Right forelimb (tissue), 1 donor: ENCODE measurements at places on chromosomes 7 and 10.

- DNase-seq: peak; percentile 58
These were observed 8.7 kb downstream of the ECD start for GRCh38 chr10:73159038-73159648.

- DNase-seq: no peak
These were observed 5.1 kb upstream of the PMPCB start for GRCh38 chr7:103292122-103292521.

DNA sequence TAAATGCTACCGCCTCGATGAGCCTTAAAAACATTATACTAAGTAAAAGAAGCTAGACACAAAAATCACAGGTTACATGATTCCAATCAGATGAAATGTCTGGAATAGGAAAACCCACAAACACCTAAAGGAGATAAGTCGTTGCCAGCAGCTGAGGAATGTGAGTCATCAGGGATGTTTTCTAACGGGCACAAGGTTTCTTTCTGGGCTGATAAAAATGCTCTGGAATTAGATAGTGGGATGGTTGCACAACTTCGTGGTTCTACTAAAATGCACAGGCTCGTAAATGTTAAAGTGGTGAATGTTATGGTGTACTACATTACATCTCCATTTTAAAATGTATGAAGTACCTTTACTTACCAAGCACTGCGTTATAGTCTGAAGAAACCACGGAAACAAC is 9.7 kb downstream of the ABLIM1 start:
- DNase-seq: no peak

DNA sequence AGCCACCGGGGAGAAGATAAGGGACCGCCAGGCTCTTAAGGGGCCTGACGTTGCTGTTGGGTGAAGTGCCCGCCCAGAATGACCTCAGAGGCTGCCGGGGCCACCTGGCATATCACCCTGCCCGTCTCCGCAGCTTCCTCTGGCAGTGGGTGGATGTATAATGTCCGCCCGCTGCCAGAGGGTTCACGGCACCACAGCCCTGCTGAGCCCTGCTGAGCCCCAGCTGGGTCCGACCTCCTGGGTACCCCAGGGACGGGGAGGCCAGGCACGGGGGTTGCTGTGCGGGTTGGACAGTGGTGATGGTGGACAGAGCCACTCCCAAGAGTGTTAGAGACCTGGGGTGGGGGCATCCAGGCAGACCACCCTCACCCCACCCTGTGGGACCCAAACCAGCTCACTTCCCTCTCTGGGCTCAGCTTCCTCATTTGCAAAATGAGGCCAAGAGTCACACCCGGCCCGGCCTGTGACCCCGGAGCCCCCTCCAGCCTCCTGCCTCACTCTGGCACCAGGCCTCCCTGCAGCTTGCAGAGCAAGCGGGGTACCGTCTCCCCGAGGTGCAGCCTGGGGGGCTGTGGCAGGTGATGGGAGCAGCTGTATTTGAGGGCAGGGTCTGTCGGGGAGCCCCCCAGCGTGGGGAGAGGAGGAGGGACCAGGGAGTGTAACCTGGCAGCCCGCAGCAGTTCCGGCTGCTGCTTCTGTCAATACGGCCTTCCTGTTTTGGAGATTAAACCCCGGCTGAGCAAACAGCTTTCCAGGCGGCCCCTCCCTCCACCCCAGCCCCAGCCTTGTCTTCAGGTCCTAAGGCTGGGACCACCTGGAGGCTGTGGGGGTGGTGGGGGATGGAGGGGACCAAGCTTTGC is 8.4 kb upstream of the LFNG start:
- no peak for DNase-seq

DNA sequence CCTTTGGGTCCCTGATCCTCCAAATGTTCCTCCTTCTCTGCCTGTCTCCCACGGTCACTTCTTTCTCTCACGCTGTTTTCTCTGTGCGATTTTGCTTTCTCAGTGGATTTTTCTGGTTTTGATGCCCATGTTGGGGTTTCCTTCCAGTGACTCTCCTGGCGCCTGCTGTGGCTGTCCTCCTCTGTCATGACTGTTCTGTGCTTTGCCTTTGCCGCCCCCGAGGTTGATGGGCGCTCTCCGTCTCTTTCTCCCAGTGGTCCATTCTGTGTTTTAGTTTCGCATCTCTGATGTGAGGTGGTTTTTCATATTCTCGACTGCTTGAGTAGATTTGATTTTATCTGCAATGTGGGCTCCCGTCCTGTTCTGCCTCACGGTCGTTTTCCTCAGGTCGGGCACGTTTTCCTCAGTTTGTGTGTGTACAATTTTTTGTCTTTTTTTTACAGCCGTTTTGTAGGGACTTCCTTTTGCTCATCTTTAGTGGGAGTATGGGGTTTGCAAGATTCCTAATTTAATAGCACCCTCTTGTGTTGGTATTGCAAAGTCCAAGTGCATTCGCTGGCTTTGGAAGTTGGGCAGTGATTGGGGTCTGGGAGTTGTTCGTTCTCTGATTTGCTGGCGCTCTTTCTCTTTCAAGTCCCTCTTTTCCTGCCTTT is 100.0 kb downstream of the INPP5A start:
- no peak for DNase-seq

GRCh38 chr7:151085691-151086620 is at the start of gene AGAP3:
Gene AGAP3, plus strand, starts transcription at chr7:151086475. Its CDS starts 267 bp downstream, at chr7:151086742.
- peak; percentile 92 for DNase-seq

- DNase-seq: no peak
These were observed 6.9 kb upstream of the UNC5B start for GRCh38 chr10:71205468-71205867.

GRCh38 chr10:48633381-48634197 is 28.7 kb upstream of the ARHGAP22 start:
- DNase-seq: no peak

GRCh38 chr10:103795634-103796270 is 59.6 kb downstream of the SH3PXD2A start:
- no peak for DNase-seq

DNA sequence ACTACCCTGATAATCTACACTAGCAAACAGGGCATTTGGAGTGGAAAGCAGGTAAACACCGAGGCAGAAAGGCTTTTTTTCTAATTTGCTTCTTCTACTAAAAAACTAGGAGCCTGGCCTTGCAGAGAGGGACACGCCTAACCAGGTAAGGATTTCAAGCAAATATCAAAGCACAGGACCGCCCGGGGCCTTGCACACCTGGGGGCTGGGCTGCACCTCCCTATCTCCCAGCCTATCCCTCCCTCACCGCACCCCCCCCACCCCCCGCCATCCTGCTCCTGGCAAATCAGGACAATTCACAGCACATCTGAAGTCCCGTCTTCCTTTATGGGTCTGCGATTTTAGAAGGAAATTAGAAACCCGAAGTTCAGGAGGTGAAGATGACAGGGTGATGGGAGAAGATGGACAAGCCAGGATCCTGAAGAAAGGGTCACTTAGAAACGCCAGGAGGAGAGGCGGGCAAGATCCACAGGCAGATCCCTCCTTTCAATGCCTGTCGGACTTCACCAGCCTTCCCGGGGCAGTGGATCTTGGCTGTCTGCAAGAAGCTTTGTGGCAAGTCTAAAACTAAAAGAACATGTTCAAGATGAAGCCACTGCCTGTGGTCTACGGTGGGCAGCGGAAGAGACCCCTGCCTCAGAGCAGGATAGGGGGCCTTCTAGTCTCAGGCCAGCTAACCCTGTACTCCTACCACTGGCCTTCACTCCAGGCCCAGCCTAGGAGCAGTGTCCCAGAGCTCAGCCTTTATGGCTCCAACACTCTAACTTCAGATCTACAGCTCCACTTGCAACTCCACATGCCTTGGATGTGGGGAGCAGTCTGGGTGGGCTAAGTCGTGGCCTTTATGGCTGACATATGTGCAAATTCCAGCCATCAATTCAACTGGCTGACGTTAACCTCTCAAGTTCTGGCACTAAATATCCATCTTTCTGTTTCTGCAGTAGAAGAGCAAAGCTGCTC is 43.9 kb downstream of the TNS3 start:
- peak; percentile 73 for DNase-seq

GRCh38 chr10:21943633-21944265 is 59.8 kb downstream of the DNAJC1 start:
- DNase-seq: no peak

DNA sequence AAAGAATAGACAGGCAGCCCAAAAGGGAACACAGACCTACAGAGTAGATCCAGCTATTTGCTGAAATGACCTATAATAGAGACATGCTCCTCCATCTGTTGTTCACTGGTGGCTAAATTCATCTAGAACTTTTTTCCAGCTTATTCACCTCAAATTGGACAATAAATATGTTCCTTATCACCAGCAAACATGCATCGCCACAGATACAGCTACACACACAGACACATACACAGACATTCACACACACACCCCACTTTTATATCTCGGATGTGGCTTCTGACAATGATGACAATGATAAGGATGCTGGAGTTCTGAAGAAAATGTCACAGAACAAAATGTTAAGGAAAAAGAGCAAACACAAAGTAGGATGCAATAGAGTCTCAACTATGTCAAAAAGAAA is 175.4 kb downstream of the LSM5 start:
- DNase-seq: no peak
